ENCODE measurements at places on chromosomes 4 and X.

DNA sequence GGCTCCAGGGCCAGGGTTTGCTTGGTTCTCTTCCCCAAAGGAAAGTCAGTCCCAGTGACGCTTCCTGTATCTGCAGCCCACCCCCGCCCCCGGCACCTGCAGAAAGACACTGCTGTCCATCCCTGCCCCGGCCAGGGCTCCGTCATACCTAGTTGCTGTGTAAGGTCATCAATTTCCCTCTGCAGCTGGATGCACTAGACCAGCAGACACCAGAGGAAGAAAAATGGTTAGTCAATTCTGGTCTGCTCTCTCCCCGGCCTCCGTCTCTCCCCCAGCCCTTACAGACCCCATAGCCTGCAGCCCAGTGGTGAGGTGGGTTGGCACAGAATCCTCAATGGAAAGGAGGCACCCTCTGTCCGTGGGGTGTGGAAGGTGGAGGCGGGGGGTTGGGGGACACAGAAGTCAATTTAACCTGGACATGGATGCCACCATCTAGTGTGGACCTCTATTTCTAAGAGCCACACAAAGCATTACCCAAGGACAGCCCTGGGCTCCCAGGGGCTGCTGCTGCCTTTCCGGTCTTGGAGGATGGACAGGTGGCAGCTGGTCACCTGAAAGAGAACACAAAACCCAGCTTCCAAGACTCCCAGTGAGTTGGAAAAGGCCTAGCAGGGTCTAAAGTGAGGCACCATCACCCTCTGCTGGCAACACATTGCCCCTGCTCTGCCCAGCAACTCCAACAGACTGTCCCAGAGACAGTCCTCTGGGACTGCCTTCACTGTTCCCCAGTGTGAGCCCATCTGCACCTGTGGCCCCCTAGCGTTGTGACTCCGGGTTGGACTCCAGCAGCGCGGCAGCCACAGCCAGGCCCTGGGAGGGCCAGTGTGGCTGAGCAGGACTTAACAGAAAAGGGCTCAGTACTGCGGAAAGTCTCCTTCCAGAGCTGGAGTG lies 40.2 kb upstream of the NHSL2 start:
- DNase-seq, result no peak

- DNase-seq, result no peak
These were observed 126.1 kb downstream of the AFF1 start for GRCh38 chr4:87060957-87061356.

GRCh38 chr4:5988086-5988845 lies 30.0 kb downstream of the C4orf50 start:
- no peak for DNase-seq

DNA sequence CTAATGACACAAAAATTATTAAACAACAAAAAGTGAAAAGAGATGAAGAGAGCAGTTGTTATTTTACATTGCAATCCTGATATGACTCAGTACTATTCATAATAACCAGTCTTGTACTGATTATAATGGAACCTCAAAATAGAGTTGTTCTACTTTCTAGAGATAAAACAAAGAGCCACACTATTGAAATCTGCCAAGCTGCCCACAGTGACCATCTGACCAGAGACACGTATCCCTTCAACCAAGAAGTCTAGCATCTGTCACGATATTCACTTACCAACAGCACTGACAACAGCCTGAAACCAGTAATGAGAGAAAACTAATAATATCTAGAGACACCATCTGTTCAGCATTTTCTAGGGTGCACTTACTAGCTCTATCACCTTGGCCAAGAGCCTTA lies 466.7 kb downstream of the NKX6-1 start:
- no peak for DNase-seq

DNA sequence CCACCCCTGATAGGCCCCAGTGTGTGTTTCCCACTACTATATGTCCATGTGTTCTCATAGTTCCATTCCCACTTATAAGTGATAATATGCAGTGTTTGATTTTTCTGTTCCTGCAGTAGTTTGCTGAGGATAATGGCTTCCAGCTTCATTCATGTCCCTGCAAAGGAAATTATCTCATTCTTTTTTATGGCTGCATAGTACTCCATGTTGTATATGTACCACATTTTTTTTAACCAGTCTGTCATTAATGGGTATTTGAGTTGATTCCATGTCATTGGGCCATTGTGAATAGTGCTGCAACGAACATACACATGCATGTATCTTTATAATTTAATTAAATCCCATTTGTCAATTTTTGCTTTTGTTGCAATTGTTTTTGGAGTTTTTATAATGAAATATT lies 10.3 kb upstream of the TMPRSS11A start:
- no peak for DNase-seq

Measured in stimulated activated CD8-positive, alpha-beta memory T cell treated with anti-CD3 and anti-CD28 coated beads, Interleukin-15, amount 100 ng/mL, for 24 hours (primary cell).